ENCODE measurements at places on chromosomes 6 and 20.
A peak's percentile ranks its signal among the peaks of the same experiment; 100 is the strongest.

DNA sequence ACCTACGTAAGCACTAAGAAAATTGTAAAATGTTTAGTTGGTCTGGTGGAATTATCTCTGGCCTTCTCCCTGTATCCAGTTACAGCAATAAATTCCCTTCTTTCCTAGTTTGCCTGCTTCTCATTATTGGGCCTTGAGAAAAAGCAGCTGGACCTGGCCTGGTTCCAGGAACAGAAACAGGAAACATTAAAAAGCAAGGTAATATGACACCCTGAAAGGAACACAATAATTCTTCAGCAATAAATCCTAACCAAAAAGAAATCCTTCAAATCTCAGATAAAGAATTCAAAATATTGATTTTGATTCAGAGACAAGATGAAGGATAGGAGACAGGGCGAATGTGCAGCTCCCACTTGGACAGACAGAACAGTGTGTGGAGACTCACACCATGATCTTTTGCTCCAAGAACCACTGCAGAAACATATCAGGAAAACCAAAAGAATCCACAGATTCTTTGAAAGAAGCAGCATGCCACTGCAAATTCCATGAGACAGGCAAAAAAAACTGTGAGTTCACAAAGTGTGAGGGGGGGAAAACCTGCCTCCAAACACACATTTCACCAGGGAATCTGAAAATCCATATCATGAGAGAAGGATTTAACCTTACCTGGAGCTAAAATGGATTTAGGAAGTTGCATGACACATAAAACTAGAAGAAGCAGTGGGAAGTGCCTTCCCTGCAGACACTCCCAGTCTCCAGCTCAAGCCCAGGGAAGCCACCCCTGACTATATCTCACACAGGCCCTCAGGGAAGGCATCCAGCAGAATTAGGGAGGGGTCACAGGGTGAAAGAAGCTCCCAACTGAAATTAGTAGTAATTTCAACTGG lies 28.9 kb downstream of the TREM1 start:
- DNase-seq: no peak

DNA sequence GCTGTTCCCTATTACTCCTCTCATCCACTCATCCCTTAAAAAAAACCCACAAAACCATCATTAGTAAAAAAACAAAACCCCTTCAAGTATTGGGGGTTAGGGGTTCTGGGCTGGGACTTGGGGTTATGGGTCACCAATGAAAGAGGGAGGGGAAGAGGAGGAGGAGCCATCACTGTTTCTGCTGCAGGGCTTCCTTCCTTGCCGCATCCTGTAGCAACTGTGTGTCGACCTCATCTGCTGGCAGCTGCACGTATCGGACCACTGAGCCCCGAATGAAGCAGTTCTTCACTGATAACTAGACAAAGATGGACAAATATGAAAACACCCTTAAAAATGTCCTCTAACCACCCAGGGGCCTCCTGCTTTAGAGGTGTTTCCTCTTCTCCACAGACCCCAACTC lies 2.0 kb upstream of the VARS1 start:
- peak; percentile 81 for DNase-seq

GRCh38 chr6:127971945-127972391 lies 71.1 kb upstream of the THEMIS start:
- no peak for DNase-seq

- DNase-seq: no peak
Measured at GRCh38 chr6:155195903-155196302, 67.9 kb upstream of the CLDN20 start.

- DNase-seq: no peak
Measured at GRCh38 chr20:56174416-56174815, 74.1 kb upstream of the MC3R start.

GRCh38 chr6:163152701-163153100 lies 261.8 kb upstream of the QKI start:
- DNase-seq: no peak

DNA sequence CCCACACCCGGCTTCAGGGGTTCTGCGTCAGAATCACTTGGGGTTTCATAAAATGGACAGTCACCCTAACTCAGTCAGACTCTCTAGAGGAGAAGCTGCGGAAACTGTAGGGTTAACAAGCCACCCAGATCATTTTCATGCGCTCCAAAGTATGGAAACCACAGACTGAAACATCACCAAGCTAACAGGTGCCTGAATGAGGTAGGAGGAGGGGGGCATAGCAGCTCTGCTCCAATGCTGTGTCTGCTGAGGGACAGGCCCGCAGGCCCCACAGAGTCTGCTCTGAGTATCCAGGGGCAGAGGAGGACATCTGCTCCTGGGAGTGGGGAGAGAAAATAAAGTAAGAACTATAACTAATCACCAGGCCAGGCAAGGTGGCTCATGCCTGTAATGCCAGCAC lies 97.1 kb upstream of the AKAP12 start:
- DNase-seq: no peak

DNA sequence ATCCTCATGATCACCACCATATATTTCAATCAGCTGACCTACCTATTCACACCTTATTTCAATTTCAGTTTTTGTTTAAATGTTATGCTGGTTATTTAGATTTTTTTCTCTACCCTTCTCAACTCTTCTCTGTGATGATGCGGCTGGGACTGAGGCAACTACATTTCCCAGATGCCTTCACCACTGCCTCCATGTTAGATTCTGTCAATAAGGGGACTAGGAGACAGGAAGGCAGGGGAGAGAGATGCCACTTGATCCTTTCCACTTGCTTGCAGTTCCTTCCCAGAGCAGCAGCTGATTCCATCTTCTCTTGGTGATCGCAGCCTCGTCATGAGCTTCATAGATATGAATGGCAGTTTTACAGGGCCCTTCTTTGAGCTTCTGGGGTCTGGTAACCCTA lies 33.5 kb upstream of the POU3F2 start:
- DNase-seq: no peak

DNA sequence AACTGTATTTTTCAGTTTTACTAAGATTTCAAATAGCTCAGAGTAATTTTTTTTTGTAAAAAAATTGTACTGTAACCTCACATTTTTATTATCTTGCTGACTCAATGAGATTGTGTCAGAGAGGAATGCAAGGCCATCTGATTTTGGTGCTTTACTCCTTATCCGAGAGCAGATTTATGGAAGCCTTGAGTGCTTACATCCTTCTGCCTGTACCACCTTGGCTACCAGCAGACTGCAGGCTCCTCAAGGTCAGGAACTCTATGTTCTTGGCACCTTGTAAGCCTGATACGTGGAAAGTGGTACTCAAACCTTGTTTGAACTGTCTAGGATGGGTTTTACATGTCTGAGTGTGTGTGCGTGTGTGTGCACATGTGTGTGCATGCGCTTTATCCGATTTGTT lies 80.1 kb upstream of the MLIP start:
- no peak for DNase-seq

DNA sequence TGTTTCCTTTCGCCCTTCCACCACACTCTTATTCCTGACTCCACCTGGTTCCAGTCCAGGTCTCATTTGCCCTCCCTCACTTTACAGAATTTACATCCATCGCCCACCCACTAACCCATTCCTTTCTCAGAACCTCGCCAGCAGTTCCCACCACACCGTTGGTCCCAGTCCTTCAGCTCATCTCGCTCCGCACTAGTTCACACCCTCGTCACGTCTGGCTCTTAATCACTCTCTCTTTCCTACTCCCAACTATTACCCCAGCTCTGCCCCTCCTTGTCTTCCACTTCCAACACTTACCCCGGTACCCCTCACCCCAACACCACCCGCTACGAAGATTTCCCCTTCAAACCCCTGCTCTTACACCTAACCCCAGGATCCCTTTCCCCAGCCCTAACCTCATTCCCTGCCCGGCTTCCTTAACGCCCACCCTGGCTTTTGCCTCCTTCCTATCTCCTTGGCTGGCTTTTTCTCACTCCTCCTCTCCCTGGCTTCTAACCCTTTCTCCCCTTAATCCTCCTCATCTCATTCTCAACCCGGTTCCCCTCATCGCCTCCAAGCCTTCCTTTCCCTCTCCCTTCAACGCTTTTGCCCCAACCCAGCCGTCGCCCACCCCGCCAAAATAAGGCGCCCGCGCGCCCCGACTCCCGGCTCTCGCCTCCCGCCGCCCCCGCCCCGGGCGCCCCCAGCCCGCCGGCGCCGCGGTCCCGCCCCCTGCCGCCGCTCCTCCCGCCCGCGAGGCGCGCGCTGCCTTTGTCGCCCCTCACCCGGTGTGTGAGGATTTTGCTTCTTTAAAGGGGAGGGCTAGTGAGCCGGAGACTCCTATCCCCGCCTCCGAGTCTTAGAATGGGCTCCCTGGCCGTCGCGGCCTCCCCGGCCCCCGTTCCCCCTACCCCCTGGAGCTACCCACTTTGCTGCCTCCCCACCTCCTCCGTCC lies 542 bp downstream of the USP49 start:
- peak; percentile 19 for DNase-seq

GRCh38 chr6:53532942-53533341 lies 12.0 kb downstream of the GCLC start:
- no peak for DNase-seq

- no peak for DNase-seq
Measured at GRCh38 chr20:46607849-46608497, 43.3 kb downstream of the SLC13A3 start.

- DNase-seq: peak; percentile 54
Measured at GRCh38 chr20:21048841-21049273, 57.3 kb downstream of the LINC00237 start.

DNA sequence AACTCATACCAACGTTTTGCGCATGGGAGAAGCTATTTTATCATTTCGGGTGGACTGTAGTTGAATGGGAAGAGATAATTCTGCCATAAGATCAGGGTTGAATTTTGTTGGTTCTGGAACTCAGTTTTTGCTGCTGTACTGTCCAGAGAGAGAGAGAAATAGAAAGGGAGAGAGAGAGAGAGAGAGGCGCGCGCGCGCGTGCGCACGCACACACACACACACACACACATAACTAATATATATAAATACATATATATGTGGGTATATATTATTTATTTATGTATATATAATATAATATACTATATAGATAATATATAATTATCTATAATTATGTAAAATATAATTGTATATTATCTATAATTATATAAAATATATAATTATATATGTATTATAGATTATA lies 21.9 kb downstream of the ATRN start:
- DNase-seq: no peak

DNA sequence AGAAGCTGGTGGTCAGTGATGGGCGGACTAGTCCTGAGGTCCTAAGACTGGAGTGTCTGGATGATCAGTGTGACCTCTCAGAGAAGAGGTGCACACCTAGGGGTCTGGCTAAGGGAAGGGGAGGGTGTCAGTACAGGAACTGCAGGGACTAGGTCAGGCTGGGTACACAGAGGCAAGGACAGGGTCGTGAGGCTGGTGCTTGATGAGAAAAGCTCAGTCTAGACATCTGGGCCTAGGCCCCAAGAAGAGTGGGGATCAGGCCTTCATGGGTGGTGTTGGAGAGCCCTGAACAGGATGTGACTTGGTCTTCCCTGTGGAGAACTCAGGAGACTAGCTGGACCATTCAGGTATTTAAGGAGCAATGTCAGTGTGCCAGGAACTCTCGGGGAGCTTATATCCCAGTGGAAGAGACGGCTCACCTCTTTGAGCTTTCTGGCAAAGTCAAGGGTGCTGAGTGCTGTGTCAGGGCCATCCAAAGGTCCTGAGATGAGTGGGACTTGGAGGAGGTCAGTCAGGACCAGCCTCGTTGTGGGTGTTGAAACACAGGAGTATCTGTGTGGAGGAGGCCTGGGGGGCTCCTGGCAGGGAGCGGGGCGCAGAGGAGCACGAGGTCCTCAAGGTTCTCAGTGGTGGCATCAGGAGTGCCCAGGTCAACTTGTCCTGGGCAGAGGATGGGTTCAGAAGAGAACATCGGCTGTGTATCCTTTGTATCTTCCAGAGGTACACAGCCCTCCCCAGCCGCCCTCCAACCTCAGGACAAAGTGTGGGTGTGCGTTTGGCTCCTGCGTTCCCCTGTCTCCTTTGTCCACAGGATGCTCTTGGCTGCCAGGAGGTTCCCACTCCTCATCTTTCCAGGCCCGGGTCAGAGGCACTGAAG lies 13.3 kb upstream of the MYT1 start:
- DNase-seq: no peak

DNA sequence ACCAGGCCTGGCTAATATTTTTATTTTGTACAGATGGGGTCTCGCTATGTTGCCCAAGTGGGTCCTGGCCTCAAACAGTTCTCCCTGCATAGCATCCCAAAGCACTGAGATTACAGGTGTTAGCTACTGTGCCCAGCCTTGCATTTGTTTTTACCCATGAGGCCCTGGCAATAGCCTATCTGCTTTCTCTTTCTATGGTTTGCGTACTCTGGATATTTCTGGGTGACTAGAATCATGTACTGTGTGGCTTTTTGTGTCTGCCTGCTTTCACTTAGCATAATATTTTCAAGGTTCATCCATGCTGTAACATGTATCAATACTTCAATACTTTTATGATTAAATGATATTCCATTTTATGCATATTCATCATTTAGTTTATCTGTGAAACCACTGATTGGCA lies 451.7 kb downstream of the GRIK2 start:
- no peak for DNase-seq

DNA sequence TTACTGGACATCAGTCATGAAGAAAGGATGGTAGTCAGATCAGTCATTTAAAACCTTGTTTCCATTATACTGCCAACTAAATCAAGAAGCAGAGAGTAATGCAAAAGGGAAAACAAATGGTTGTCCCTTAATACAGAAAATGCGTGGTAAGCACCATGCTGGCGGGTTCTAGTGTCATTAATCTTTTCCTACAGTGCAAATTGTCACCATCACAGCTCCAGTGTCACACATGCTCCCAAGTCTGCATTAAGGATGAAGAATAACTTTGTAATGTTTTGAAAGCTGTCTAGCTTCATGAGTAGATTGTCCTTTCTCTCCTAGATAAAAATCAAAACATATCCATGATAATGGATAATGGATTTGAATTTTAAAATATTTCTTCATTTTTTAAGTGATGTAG lies 735.6 kb downstream of the EPHA7 start:
- no peak for DNase-seq
